Stimulated activated CD8-positive, alpha-beta memory T cell treated with anti-CD3 and anti-CD28 coated beads, Interleukin-7, amount 100 ng/mL, for 48 hours (primary cell): ENCODE measurements at places on chromosomes 7 and 10.

DNA sequence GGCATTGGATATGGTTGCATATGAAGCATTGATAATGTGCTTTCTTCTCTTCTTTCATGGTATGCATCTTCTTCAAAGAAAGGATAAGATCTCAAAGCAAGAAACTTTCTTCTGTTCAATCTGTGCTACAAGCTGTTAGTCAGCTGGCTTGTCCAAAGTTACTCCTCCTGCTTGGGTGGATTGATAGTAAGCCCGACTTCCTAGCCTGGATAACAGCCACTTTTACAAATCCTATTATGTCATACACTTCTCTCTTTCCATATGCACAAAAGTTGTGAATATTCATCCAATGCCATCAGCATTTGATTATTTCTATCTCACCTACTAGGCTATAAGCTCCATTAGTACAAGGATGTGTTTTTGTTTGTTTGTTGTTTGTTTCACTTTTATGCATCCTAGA, 891.0 kb upstream of the SORCS1 start:
- no peak for DNase-seq

DNA sequence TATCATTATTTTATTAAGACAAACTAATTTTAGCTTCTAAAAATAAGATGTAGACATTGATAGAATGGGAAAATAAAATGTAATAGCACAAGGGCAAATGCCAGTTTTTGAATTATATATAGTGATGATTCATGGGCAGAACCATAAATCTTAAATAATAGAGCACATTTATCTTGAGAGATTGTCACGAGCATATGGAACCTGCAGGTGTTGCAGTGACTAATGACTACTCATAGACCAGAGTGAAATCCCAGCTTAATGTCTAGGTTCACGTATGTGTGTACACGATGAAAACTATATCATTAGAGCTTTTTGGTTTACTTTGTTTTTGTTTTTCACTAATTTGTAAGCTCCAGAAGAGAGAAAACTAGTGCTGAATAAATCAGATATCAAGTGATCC, 150.2 kb upstream of the CACNA2D1 start:
- DNase-seq = no peak

DNA sequence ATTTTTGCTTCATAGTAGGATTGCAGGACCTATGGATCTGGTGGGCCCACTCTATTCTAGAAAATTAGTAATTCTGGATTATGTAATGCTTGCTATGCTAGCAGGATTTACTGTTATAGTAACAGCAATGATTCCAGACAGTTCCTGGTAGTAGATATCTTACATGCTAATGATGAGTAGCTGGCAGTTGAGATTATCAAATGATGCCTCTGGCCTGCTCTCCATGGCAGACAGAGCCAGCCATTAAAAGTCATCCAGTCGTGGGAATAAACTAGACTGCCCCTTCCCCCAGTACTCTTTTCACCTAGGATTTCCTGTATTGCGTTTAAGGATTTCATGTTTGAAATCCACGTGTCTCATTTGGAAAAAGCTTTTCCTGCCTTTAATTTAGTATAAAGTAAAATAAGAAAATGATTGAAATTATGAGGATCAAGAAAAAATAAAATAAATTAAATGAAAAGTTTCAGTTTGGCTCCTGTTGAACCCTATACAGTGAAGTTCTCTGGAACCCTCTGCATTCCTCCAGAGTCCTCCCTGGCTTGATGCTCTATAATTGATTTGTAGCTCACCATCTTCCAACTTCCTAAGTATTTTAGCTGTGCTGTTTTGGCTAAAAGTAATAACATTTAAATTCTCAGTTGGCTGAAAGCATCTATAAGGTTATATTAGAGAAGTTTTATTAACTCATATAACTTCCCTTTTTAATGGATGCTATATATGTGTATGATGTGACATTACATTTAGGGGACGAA, 14.6 kb downstream of the UMAD1 start:
- no peak for DNase-seq

DNA sequence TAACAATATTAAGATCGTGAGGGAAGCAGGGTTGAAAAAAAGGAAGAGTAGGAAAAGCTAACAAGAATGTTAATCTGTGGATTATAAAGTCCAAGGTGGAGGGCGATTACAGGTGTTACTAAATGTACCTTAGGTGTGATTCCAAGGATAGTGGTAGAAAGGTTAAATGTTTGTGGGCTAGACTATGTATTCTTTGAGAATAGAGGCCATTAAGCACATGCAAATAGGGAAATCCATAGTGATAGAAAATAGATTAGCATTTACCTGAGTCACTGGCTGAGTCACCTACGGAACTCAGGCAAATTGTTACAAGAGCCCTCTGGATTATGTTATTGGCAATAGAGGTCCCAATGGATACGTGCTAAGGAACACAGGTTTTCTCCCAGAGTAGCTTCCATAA, 9.0 kb downstream of the MGAM2 start:
- no peak for DNase-seq

DNA sequence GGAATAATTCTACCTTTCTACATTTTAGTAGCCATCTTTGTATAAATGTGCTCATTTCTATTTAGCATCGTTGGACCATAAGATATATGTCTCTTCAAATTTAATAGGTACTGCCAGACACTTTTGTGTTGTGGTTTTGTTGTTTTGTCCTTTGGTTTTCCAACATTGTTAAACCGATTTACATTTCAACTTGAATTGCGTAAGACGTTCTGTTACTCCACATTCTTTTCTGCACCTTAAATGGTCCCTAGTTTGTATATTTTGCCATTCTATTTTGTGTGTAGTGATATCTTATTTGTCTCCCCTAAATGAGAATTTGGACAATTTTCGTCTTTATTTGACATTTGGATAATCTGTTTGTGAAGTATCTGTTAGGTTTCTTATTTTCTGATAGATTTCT, 1015.6 kb downstream of the NRG3 start:
- DNase-seq = no peak

DNA sequence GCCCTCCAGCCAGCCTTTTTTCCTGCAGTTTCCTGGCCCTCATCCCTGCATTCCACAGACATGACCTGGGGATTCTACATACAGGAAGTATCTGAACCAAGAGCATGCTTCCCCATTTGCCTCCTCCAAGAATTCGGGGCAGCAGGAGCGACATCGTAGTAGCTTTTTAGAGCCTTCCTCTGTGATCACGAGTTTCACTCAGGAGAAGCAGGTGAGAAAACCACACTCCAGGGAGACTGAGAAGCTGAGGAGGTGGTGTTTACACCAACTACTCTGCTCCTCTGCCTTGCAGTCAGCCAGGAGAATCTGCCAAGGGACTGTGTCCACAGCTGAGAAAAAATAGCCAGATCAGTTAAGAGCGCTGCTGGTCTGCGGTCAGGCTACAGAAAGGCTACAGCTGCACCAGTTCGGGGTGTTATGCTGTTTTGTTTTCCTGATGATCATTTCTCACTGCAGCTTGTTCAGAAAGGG, 54.1 kb downstream of the HSPA12A start:
- DNase-seq = no peak

GRCh38 chr7:153407291-153408046, 644.7 kb upstream of the DPP6 start:
- no peak for DNase-seq

DNA sequence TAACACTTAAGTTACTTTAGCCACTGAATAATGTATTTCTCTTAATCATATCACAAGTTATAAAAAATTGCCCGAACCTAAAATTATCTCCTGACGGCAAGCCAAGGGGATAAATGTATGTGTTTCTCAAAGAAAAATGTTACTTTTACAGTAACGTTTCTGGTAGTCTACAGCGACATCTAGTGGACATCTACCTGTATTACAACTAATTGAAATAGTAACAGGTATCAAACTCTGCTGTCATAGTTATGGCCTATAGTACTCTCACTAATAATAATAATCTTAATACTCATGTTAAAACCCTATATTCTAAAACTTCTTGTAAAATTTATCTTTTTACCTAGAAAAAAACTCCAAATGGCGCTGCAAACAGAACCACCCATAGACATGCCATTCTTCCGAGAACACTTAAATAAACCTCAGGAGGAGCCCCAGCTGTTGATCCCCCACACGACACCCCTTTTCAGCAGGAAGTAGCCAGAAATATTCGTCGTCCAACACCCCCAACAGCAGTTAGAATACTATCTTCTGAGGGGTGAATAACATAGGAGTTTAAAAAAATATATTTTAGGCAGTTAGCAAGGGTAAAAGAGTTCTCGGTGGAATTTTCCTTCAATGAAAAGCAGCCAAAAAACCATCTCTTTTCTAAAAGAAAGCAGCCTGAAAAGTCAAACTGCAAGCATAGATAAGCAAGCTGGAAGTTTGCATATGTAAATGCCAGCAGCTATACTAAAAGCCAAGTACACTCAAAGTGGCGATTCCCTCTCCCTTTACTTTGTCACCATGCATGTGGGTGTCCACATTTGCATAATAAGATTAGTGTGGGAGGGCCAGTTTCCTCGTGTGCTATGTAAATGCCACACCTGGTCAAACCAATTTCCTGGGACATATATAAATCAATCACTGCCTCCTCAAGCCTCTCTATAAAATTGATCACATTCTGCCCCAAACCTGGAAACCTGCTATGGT, 40.5 kb upstream of the ZNF107 start:
- DNase-seq = no peak

DNA sequence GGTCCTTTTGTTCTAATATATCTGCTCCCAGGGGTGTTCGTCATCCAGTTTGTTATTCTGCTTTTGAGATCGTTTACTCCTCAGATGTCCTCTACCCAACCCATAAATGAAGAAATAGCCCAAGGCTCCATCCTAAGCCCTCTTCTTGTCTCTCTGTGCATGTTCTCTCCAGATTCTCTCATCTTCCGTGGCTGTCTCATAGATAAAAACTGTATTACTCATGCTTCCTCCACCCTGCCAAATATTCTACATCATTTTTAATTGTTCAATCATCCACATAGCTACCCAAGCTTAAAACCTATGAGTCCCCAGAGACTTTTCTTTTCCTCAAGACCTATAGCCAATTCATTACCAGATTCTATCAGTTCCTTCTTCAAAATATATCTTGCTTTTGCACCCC, 44.9 kb downstream of the CAV1 start:
- no peak for DNase-seq

GRCh38 chr10:123518765-123519164, 147.4 kb upstream of the GPR26 start:
- no peak for DNase-seq

GRCh38 chr7:66238773-66239466, 33.8 kb downstream of the TPST1 start:
- DNase-seq = no peak

DNA sequence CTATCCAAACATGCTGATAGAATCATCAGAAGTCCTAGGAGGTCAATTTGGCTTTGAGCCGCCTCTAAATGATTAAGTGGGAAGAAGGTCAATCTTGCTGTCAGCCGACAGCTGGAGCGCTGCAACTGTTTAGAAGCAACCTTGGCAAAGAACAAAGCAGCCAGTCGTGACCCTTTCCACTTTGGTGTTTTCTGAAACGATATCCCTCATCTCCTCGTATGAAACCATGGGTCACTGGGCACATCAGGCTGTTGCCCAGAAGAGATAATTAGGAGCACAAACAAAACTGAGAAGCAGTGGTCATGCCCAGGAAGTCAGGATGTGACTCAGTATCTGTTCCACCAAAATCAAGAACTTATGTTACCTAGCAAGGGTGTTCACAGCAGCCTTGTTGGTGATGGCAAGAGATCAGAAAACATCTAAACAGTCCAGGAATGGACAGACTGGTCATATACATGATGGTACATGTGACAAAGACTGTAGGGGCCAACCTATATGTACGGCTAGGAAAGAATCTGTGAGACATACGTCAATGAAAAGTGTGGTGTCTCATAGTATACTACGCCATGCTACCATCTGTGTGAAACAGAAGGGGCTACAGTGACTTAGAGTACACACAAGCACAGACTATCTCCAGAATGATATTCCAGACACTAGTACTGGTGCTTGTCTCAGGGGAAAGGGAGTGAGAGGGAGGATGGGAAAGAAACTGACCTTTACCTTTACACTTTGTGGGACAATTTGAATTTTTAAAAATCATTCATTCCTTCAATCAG, 22.4 kb downstream of the STN1 start:
- no peak for DNase-seq

DNA sequence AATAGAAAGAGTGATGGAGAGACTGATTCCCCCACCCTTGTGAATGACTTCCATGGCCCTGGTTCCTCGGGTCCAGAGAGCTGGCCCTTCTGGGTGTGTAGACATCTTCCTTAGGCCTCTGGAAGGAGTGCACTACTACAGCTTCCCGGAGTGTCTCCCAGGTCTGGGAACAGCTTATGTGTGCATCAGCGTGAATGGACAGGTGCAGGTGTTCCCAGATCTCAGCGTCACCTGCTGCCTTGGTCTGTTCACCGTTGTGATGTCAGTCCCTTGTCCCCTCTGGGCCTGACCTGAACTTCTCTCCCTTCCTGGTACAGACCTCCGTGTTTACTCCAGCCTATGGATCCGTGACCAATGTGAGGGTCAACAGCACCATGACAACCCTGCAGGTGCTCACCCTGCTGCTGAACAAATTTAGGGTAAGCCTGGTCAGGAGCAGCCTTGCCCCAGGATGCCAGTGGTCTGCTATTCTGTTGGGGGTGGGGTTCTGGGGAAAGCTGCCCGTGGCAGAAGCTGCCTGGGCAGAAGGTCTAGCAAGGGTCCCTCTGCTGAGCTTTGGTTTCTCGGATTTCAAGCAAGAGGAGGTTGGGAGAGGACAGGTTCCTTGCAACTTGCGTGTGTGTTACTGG, 10.5 kb upstream of the DEPP1 start:
- DNase-seq = no peak

GRCh38 chr10:122019414-122019975, 30.5 kb downstream of the TACC2 start:
- no peak for DNase-seq

DNA sequence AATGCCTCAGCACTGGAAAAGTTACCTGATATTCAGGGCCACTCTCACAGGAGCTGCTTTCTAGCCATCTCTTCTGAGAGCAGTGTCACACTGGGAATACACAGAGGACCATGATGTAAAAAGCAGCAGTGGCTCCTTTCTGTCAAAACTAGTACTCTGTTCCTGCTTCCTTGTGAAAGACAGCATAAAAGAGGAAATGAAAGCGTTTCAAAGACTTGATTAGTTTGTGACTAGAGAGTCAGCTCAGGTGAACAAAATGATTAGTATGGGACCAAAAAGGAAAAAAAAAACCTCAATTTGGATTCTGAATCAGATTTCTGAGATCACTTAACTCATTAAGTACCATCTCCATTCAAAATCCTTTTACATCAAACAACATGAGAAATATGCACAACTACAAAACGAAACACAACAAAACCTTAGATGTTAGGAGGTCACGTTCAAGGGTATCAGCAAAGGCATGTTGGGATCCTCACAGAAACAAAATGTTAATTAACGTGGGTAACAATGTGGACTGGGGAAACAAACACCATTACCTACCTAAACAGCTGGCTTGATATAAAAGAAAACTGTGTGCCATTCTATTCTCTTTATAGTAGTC, 103.7 kb downstream of the MACC1 start:
- no peak for DNase-seq

- DNase-seq = no peak
Observed at GRCh38 chr10:18554479-18554878, 96.9 kb downstream of the NSUN6 start.

DNA sequence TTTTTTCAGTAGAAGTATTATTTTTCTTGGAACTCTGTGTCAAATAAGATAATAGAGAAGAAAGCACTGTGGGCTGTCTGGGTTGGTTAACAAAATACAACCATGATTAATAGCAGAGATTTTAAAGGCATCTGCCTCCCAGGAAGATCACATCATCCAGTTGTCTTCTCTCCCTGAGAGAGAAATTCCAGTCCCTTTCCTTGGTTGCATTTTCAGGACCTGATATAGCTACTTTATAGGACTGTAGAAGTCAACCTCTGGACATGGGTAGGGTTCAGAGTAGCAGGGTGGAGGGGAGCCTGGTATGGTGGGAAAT, 309.9 kb upstream of the IGFBP3 start:
- no peak for DNase-seq

- no peak for DNase-seq
Observed at GRCh38 chr7:129642871-129643549, 31.5 kb downstream of the NRF1 start.
